ENCODE measurements at places on chromosomes 11 and 22.
A peak's percentile ranks its signal among the peaks of the same experiment; 100 is the strongest.

- no peak for DNase-seq
These were observed 3.2 kb downstream of the FUT4 start for GRCh38 chr11:94546886-94547285.

- peak; percentile 78 for DNase-seq
These were observed 347 bp downstream of the MN1 start for GRCh38 chr22:27801202-27801615.

GRCh38 chr11:64794526-64794925 is 8.5 kb downstream of the MAP4K2 start:
- no peak for DNase-seq

- DNase-seq: no peak
These were observed 1017.9 kb downstream of the TBC1D22A start for GRCh38 chr22:47780281-47780875.

DNA sequence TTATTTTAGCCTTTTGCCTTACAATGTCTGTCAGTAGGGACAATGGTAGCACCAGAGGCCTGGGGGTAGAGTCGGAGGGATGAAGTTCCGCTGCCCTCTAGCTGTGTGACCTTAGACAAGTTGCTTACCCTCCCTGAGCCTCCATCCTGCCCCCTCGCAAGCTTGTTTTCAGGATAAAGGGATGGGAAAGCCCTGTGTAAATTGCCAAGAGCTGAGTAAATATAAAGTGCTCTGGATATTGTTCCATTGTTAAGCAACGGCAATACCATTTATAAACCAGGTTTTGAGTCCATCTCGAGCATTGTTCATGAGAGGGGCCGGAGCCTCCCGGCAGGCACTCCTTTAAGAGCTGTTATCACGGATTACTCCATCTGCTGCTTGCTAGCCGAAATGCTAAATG is 72.9 kb downstream of the ZBTB16 start:
- no peak for DNase-seq

DNA sequence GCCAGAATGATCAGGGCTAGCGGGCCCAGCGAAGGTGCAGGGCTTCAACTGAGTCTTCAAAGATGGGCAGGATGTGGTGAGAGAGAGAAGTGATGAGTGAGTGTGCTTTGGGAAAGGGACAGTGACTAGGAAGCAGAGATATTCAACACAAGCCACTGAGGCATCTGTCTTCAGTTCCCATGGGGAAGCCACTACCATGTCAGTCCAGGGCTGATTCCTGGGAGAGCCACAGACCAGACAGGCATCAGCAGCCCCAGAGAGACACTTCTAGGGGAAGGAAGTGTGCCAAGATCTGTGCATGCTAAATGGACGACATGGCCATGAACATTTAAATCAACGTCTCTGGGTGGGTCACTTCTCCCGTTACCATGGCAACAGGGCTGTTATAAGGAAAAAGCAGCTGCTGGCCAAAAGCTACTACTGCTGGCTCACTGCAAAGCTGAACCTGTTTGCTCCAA is 28.5 kb downstream of the P4HA3 start:
- peak; percentile 49 for DNase-seq

- DNase-seq: no peak
These were observed 2.3 kb downstream of the LSP1 start for GRCh38 chr11:1854949-1855885.

GRCh38 chr11:64007629-64008282 is 21.5 kb downstream of the OTUB1 start:
- peak; percentile 87 for DNase-seq

- DNase-seq: no peak
These were observed 245.2 kb downstream of the NTM start for GRCh38 chr11:131615611-131616010.

DNA sequence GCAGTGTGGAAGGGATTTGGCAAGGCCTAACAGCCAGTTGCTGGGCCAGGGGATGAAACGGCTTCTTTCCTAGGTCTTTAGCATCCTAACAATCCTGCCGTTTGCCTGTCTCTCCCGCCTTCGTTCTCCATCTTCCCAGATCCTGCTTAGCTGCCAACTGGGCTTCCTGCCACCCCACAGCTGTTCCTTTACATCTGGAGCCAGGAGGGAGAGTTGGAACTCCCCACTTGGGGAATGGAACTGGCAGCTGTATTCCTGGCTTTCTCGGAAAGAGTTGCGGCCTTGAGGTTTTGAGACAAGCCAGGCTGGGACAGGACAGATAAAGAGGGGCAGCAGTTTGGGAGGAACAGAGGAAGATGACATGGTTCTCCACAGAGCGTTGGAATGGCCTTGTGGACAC is 59.6 kb downstream of the ST3GAL4 start:
- no peak for DNase-seq

- DNase-seq: no peak
These were observed 56.4 kb downstream of the SWAP70 start for GRCh38 chr11:9720290-9720630.

- DNase-seq: peak; percentile 93
These were observed at the start of gene PPP6R2 for GRCh38 chr22:50342651-50343540. PPP6R2 (plus strand) TSS chr22:50343327; CDS start chr22:50393909, 50,582 bp downstream.

DNA sequence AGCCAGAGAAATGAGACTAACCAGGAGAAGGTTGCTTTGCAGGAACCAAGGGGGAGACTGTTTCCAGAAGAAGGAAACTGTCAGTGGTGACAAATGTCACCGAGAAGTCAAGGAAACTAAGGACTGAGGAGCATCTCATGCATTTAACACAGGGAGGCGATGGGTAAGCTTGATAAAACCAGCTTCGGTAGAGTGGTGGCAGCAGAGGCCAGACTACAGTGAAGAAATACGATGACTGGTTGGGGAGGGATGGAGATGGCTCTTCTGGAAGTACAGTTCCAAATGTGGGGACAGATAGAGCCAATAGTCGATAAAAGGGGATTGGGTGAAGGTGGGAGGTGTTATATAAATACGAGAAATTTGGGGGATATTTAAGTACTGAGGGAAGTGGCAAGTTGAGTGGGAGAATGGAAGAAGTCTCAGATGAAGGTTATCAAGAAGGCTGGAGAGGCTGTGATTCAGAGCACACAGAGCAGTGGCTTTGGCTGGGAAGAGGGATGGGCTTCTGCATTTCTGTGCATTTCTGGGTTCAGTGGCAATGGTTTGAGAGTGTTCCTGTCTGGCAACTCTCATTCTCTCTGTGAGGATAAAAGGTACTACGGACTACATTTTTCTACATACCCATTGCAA is 29.2 kb downstream of the SC5D start:
- DNase-seq: peak; percentile 61

GRCh38 chr22:41697126-41697775 is 2.1 kb upstream of the MEI1 start:
- DNase-seq: peak; percentile 96

- no peak for DNase-seq
These were observed 127.0 kb downstream of the TRPC6 start for GRCh38 chr11:101456812-101457211.

DNA sequence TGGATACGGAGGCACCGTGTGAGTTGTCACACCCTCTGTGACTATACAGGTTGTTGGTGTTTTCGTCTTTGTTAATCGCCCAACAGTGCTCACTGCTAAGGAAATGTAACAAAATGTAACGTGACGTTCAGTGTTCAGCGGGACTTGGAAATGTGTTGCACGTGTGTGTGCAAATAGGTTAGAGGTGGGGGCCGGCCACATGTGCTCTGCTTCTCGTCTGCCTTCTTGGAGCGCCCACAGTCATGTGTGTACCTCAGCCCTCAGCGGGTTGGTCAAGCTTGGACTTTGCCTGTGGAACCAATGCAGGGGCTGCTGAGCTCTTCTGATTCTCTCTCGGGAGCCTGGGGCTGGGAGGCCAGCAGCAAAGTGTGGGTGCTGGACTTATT is 7.4 kb upstream of the SMIM38 start:
- DNase-seq: no peak

DNA sequence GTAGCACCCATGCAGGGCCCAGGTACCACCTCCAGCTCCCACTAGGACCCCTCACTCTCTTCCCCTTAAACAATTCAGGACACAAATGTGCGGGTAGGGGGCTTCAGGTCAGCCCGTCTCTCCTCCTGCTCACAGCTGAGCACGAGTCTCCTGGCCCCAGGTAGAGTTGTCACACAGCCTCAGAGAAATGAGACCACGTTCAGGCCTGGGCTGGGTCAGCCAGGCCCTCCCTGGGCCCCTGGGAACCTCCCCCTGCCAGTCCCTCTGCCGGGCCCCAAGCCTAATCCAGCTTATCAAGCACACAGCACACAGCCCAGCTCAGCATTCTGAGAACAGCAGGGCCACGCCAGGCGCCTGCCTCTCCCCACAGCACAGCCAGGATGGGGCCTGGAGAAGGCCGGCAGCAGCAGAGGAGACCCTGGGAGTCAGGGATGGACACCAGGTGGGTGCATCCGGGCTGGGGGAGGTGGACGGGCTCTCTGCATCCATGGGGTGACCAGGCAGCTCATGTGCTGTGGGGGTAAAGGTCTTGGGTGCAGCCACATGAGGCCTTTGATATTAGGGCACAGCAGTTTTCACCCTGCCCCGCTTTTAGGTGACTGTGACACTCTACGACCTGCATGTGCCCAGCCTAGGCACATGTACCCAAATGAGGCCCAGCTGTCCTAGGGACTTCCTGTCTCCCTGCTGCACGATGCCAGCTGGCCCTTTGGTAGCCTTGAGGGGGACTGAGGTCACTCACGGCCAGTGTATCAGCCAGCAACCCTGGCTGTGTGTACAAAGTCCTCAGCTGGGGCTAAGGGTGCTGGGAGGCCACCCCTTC is 87.0 kb downstream of the MORC2 start:
- peak; percentile 88 for DNase-seq

GRCh38 chr11:117490911-117491310 is 163.3 kb downstream of the CEP164 start:
- DNase-seq: no peak

DNA sequence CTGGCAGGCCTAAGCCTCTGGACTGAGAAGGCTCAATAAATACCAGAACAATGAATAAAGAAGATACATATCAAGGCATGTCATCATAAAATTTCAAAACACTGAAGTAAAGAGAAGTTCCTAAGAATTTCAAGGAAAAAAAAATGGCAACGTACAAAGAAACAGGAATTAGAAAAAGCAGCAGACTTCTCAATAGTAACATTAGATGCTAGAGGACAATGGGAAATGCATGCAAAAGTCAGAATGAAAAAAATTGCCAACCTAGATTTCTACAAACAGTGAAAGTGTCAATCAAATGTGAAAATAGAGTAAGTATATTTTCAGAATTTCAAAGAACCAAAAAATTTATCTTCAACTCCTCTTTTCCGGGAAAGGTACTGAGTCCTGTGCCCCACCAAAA is 125.0 kb downstream of the KCNC1 start:
- no peak for DNase-seq

GRCh38 chr11:71255323-71255722 is 2.9 kb upstream of the SHANK2 start:
- DNase-seq: no peak

DNA sequence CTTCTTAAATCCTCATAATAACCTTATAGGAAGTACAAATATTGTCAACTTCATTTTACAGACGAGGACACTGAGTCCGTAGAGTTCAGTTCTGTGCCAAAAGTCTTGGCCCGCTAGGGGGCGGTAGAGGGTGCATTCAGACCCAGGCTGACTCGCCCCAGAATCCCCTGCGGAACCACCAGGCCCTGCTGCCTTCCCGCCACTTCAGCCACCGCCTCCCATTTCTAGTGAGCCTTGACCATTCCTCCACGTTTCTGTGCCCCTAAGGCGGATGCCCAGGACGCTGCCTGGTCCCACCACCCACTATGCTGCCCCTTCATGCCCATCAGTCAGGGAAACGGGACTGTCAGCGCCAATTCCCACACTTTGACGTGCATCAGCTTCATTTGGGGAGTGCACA is 19.1 kb downstream of the SYT13 start:
- DNase-seq: peak; percentile 52

DNA sequence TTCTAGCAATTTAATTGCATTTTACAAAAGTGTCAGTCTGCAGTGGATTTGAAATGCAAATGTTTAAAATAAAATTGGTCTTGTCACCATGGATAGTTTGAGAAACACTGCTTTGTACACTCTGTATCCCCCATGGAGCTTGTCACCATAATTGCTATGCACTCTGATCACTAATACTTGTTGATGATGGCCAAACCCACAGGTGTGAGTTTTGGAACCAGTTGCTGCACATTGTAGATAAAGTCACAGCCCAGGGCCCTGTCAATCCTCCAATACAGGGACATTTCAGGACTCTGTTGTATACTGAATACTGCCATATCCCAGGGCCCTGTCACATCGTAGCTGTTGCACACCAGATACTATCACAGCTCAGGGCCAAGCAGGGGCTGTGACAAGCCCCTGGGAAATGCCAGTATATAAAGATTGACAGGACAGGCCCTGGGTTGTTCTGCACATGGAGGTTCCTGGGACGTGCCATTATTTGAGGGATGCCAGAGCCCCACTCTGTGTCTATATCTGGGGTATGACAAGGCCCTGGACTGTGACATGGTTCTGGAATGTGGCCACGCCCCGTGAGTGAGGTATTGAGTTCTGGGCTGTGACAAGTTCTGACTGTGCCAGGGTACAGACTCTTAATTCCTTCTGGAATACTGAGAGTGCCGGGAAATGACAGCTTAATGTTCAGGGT is 27.9 kb upstream of the SMPD1 start:
- no peak for DNase-seq

- DNase-seq: peak; percentile 72
These were observed 37.3 kb upstream of the SLC22A12 start for GRCh38 chr11:64553554-64554201.

DNA sequence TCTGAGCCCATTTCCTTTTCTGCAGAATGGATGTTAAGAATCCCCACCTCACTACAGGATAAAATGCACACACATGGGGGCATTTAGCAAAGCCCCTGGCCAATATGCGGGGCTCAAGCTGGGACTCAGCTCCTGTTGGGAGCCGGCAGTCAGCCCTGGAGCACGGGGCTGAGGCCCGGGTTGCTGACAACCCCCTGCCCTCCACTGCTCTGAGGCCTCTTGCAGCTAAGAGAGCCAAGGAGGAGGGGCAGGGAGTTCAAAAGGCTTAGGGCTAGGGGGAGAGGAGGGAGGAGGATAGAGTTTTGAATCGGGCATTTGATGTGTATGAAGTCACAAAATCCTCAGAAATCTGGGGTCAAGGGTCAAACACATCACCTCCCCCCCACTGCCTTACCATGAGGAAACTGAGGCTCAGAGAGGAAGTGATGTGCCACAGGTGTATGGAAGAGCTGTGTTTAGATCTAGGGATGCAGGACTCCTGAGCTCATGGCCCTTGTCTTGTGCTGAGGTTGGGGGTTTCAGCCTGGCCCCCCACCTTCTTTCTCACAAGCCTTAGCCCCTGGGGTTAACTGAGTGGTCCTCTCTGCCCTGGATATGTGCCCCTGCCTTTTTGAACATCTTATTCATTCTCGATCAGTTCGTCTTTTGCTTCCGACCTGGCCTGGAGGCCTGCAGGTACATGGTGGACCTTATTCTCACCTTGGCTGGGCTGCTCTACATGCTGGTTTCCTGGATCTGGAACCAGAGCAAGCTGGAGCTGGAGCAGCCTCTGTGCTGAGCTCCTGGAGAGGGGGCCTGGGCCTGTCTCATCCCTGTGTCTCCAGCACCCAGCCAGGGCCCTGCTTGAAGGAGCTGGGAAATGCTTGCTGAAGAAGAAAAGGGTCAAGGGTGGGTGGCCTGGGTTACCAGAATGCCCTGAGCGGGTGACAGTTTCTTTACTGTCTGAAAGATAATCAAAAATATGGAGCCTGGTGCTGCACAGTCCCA is 80.3 kb downstream of the LRRC32 start:
- peak; percentile 50 for DNase-seq
